ENCODE measurements at places on chromosomes 13 and 19.

DNA sequence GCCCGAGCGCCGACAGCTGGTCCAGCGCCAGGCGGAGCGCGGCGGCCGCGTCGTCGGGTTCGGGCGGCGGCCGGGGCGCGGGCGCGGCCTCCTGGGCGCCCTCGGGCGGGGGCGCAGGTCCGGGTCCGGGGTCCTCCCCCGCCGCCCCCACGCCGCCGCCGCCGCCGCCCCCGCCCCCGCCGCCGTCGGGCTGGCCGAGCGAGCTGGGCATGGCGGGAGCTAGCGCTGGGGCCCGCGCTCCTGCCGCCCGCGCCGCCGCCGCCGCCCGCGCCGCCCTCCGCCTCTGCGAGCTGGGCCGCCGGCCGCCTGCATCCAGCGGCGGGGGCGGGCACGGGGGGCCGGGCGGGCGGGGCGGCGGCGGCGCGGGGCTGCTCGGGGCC lies 287 bp downstream of the MEX3D start:
- DNase-seq, result no peak

DNA sequence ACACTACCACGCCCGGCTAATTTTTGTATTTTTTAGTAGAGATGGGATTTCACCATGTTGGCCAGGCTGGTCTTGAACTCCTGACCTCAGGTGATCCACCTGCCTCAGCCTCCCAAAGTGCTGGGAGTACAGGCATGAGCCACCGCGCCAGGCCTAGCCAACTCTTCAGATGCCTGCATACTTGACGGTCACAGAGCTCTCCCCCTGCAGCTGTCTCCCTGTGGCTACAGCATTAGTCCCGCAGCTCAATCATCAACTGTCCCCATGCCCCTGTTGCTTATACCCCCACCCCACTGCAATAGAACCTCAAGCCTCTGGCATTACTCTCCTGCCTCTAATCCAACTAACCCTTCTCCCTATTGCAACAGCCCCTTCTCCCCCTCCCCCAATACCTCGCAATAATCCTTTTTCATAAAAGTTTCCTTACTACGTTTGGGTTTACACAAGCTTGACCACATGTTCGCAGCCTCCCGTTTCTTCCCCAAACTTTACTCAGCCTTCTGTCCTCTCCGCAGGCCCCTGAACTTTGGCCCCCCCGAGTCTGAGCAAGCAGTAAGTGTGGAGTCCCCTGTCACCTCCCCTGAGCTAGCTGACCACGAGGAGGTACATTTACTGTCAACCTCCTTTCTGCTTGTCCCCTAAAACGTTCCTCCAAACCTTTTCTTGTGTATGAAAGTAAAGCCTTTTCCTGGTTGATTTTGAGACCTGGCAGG lies 1.7 kb downstream of the ZNF77 start:
- DNase-seq, result no peak

DNA sequence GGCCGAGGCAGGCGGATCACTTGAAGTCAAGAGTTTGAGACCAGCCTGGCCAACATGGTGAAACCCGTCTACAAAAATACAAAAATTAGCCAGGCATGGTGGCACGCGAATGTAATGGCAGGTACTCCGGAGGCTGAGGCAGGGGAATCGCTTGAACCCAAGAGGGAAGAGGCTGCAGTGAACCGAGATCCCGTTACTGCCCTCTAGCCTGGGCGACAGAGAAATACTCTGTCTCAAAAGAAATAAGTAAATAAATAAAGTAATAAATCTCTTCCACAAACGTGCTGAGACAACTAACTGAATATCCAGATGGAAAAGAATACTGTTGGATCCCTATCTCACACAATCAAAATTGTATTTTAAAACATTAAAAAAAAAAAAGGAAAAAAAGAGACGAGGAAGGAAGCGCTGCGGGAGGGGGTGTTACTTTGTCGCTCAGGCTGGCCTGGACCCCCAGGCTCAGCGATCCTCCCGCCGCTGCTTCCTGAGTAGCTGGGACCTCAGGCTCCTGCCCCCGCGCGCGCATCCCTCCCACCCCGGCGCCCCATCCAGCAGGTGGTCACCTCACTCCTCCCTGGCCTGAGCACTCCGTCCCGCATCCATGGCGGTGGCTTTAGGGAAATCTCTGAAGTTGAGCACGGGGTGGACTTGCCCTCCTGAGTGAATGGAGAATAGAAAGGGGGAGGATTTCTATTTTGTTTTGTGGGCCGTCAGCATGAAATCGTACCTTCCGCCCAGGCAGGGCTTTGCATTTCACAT lies 628 bp upstream of the ZNF813 start:
- no peak for DNase-seq

DNA sequence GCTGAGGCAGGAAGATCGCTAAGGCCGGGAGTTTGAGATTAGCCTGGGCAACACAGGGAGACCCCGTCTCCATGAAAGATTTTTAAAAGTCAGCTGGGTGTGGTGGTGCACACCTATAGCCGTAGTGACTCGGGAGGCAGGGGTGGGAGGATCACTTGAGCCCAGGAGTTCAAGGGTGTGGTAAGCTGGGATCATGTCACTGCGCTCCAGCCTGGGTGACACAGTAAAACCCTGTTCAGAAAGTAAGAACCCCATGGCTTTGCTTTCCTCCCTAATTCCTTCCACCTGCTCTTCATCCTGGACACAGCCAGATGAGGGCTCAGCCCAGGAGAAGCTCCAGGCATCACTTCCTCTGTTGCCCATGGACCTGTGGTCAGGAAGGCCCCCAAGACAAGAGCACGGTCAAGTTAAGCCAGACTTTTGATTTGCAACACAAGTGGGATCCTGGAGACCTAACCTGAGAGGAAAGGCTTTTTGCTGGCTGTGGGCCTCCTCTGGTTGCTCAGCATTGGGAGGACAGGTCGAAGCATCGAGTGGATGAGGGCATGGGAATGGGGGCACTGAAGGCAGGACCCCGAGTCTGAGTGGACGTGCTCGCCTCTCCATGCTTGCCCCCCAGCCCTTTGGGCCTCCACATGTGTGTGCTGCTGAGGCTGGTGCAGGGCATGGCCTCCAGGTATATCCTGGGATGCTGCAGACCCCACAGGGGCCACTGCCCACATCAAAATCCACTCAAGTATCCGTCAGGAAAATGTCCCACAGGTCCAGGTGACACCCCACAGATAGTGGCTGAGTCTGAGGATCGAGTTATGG lies 25.4 kb downstream of the TUBA3C start:
- DNase-seq, result no peak

- DNase-seq, result no peak
Observed at GRCh38 chr13:36356058-36356457, 9.9 kb upstream of the SPART start.

GRCh38 chr13:112346899-112347229 lies 29.3 kb upstream of the SPACA7 start:
- DNase-seq, result peak; percentile 6

GRCh38 chr13:101326710-101327109 lies 89.6 kb downstream of the NALCN start:
- DNase-seq, result no peak

- DNase-seq, result no peak
Observed at GRCh38 chr19:3336680-3337523, 29.5 kb upstream of the NFIC start.

GRCh38 chr13:52925775-52926285 lies 77.4 kb upstream of the PCDH8 start:
- no peak for DNase-seq

- DNase-seq, result no peak
Observed at GRCh38 chr13:62129000-62129551, 713.4 kb upstream of the PCDH20 start.

GRCh38 chr19:46486358-46486757 lies 9.3 kb downstream of the PNMA8B start:
- no peak for DNase-seq

GRCh38 chr19:6791237-6791636 lies 18.7 kb downstream of the VAV1 start:
- no peak for DNase-seq

GRCh38 chr19:3201072-3201700 lies 15.5 kb downstream of the NCLN start:
- no peak for DNase-seq

DNA sequence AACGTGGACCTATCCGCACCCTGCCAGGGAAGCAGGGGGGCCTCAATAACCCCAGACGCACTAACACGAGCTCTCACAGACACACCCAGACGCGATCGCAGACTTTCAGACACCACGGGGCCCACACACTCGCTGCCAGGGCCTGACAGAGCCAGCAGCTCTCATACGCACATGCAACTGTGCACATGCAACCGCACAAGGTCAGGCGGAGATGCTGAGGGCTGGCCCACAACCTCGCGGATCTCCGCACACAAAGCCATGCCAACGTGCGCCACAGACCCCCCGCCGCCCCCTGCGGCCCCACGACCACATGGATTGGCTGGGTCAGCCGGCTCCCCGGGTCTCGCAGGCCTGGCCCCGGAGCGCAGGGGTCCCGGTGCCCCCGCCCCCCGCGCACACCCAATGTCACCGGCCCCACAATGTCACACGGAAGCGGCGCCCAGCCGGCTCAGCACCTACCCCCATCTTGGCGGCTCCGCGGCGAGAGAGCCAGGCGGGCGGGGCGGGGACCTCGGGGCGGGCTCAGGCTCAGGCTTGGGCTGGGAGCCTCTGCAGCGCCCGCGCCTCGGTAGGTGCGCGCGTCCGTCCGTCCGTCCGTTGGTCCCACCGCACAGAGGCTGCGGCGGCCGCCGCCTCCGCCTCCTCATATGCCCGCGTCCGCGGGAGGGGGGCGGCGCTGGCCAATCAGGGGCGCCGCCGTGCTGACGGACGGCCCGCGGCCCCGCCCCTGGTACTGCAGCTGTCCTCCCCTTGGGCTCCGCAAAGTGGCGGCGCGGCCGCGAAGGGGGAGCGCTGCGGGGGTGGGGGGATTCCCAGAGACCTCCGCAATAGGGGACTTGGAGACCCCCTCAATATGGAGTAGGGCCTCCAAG lies at the start of gene ATP1A3:
TSS of gene ATP1A3 (minus strand) at position 619 of the 872 bp plus-strand sequence. CDS start at position 465, 154 bp downstream.
- peak; percentile 86 for DNase-seq
